ENCODE measurements at places on chromosomes 1 and 21.

GRCh38 chr1:209655411-209656231 lies 3.4 kb upstream of the LAMB3 start:
- DNase-seq = peak; percentile 48

GRCh38 chr1:41751804-41752513 lies 166.8 kb downstream of the HIVEP3 start:
- no peak for DNase-seq

DNA sequence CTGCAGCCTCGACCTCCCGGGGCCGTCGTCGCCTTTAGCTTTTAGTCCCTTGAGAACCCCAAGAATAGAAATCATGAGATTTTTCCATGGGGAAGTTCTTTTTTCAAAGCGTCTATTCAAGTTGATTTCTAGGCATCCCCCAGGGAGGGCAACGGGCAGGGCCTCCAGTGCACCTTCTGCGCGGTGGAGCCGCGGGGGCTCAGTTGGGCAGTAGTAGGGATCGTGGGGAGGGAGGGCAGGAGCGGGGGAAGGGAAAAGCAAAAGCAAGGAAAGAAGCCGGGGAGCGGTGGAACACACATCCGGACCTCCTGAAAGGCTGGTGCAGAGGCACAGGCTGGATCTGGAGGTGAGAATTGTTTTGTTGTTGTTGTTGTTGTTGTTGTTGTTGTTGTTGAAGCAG lies 103.4 kb downstream of the PPIAL4G start:
- no peak for DNase-seq

GRCh38 chr1:225498549-225499136 lies 70.8 kb upstream of the LBR start:
- DNase-seq = no peak

DNA sequence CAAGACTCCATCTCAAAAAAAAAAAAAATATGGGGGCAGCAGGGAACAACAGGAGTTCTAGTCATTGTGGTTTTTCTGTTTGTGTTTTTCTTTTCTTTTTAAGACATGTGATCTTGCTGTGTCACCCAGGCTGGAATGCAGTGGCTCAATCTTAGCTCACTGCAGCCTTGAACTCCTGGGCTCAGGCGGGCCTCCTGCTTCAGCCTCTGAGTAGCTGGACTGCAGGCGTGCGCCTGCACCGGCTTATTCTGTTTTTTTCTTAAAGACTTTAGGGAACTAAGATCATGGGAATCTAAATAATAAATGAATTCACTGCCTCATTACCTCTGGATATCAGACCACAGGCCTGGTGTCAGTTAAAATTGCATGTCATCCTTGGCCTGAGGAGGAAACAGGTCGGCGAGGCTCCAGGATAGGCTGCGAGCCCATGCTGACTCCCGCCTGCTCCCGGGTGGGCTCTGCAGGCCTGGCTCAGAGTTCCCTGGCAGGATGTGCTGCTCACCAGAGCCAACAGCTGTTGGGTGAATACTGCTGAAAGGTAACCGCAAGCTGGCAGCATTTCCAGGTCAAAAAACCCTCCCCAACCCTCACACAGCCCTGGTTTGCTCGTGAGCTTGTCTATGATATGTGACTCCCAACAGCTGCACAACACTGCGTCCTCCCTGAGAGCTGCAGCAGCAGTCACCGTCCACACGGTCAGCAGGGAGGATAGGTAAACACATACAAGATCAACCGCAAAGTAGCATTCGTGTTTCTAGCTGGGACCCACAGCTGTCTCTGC lies 58.1 kb downstream of the SCCPDH start:
- no peak for DNase-seq
